Dermis blood vessel endothelial cell (primary cell): ENCODE measurements at places on chromosomes 6 and 20. TPM values are rescaled to one million over a fixed set of nuclear protein-coding genes. Genes with fewer than 3 reads are reported as not detected.

- DNase-seq = peak; percentile 42
Measured at GRCh38 chr6:30447237-30447636, 42.1 kb upstream of the HLA-E start.

DNA sequence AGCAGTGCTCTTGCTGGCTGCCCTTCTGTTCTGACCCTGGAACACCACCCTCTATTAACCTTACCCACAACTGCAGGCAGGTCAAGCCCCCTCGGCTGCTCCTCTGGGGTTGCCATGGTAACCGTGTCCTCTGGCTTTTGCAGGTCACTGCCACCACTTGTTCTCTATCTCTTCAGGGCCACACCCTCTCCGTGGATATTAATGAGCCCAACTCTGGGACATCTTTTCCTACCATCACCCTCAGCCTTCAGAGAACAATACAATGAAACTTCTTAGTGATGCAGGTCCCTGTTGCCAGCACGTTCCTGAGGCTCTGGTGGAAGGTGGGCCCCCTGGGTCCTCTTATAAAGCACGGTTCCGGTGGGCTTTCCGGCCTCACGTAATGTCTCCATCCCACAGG lies 30.8 kb upstream of the MICB start:
- DNase-seq = no peak

- no peak for DNase-seq
Measured at GRCh38 chr6:13718123-13718458, 6.5 kb upstream of the RANBP9 start.

DNA sequence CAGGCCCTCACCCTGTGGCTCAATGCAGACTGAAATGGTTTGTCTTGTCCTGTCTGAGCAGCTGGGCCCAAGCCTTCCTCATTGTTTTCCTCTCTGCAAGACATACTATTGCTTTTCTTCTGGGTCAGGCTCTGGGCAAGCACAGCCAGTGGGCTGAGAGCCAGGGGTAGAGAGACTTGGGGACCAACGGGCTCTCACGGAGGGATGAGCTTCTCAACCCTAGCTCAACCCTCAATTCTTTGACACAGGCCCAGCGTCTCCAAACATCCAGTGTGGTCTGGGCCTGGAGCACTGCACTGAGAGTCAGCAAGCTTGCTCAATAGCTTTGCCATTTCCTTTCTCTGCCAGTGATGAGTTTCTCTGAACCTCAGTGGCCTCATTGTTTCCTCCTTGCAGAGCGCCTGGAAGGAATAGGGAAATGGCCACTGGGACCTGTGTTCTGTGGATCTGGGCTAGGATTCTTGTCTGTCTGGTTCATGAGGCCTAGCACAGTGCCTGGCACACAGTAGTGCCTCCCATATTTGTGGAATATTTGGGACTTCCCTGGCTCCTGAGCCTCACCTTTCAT lies 9.3 kb downstream of the ANGPT4 start:
- no peak for DNase-seq

DNA sequence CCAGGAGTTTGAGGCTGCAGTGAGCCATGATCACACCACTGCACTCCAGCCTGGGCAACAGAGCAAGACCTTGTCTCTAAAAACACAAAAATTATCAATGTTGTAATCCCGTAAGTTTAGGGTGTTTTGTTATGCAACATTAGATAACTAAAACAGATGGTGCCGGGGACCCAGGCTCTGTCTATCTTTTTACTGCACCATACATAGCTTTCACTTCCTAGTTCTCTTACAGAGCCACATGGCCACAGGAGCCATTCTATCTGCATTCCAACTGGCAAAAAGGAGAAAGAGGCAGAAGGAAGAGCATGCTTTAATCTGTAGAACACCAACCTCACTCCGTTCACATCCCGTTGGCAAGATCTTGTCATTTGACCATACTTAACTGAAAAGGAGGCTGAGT lies 5.4 kb upstream of the TCF15 start:
- no peak for DNase-seq

- no peak for DNase-seq
Measured at GRCh38 chr6:1075444-1075843, 236.5 kb upstream of the FOXQ1 start.

- no peak for DNase-seq
Measured at GRCh38 chr6:121285041-121285440, 49.2 kb downstream of the TBC1D32 start.

DNA sequence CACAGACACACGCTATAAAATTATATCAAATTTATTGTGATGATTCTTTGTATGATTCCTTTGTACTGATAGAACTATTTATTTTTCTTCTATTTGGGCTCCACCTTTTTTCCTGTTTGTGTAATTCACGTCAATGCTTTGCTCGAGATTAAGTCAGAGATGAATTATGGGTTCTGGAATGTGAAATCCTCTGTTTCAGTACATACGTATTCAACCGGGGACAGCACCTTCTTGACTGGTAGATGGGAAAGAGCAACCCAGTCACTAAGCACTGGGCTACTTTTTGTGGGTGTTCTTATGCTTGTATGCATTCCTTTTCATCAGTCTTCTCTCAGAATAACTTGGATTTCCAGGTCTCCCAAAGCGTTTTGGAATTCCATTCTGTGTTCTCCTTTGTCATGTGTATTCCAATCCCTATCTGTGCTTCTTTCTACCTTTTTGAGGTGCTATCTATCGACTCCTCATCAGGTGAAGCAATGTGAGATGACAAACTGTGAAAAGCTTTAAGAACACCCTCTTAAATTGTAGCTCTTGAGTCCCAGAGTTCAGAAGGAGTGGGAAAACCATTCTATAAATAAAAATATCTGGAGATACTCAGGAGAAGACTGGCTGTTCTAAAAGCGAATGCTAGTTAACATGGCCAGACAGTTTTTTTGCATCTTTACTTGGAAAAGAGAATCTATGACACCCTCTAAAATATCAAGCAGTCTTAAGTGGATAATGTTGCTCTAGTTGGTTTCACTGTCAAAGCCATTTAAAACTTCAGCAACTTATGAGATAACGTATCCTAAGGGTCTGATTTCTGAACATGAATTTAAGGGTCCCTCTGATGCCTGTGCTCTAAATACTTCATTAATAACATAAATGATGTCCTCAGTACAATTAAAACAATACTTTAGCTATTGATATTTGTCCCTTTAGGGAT lies 197.7 kb upstream of the PREP start:
- DNase-seq = no peak

DNA sequence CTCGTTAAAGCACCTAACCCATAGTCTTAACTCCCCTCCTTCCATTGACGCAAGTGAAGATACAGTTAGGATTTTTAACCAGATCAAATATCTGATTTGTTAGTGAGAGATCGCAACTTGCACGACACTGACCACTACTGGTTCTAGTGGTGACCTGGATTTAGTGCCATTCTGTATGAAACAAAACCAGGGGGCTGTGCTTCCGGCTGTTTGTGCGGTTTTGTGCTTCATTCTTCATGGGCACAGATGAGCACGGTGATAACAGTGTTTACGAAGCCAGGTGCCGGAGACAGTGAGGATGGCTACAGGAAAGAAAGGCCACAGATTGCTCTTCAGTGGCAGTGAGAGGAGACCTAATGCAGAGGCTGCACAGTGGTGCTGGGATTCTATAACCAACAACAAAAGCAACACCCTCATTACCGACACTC lies 75.5 kb downstream of the NOL4L start:
- peak; percentile 77 for DNase-seq

- DNase-seq = no peak
Measured at GRCh38 chr6:39319621-39320362, 2.7 kb downstream of the KCNK16 start.

DNA sequence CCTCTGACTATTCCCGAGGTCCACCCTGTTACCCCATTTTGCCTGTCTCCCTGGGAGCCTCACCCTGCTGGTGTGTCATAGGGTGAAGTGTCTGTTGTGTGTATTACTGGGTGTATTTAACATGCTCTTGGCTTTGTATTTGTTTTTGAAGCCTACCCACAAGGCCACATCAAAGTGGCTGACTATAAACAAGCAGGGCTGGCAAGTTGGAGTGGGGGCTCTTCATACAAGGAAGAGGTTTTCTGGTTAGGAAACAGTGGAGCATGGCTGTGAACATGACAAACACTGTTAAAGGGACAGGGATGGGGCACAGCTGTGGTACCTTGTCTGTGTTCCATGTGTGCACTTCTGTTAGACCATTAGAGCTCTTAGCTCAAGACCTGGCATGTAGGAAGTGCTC lies 26.3 kb downstream of the HECA start:
- no peak for DNase-seq

DNA sequence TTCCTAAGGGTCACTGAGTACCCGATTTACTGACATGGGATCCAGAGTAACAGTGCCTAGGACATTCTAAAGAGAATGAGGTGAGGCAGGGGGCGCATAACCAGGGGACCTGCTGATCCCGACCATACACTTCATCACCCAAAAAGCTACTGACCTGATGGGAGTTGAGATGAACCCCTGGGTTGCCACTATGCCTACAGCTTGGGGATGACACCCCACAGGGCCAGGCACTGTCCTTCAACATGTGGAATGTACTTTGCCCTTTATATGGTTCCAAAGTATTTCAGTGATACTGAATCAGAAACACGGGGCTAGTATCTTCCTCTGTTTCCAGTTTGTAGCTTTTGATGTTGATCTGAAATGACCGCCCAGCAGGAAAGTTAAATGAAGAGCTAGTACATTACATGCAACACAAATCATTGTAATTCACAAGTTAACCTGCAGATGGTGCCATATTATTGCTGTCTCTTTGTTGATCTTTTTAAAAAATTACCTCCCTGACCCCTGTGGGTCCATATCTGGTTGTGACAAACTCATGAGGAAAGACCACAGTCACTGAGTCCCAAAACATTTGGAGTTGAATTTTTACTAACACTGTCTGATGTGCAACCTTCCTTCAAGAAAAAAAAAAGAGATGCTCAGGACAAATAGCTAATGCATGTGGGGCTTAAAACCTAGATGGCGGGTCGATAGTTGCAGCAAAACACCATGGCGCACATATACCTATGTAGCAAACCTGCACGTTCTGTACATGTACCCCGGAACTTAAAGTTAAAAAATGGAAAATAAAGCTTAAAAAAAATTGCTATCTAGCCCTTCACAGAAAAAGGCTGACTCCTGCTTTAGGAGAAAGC lies 42.7 kb upstream of the GCNT2 start:
- peak; percentile 73 for DNase-seq

- DNase-seq = peak; percentile 96
Measured at GRCh38 chr6:7996538-7997111, 67.6 kb downstream of the BLOC1S5 start.

GRCh38 chr6:79543411-79543810 lies 6.2 kb upstream of the LCA5 start:
- no peak for DNase-seq

DNA sequence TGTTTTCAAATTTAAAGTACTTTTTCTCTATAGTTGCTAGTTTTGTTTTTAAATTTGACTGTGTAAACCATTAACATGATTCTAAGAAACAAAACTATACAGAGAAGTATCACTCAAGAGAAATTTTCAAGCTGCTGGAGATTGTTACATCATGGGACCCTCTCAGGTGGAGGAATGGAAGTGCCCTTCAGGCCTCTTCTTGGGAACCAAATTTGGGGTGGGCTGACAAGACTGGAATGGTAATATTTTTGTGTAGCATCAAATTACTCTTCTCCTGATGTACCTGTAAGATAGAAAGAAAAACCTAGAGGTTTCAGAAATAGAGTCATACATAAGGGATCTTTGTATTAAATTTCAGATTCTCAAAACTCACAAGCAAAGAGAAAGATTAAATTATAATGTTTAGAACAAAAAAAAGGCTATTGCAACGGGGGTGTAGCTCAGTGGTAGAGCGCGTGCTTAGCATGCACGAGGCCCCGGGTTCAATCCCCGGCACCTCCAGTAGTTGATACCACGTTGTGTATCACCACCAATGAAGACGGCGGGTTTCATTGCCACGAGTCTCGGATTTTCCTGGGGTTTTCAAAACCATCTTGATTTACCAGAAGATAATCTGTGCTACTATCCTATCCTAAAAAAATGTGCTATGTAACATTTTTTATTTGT lies 193.7 kb downstream of the GPX5 start:
- DNase-seq = peak; percentile 24

- DNase-seq = no peak
Measured at GRCh38 chr20:7853493-7853892, 86.8 kb downstream of the HAO1 start.

- DNase-seq = no peak
Measured at GRCh38 chr6:169775321-169775720, 23.9 kb downstream of the ERMARD start.

DNA sequence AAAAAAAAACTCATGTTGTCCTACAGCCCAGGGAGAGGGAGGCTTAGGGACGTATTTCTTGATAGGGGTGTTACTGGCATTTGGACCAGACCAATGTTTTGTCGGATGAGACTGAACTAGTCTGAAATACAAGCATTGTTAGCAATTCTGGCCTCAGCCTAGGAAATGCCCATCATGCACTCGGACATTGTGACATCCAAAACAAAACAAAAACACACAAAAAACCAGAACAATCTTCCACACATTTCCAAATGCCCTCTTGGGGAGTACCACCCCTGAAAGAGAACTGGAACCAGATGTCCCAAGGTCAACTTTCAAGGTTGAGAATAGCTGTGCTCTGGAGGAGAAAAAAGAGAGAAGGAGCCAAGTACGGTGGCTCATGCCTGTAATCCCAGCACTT lies 299.1 kb upstream of the JARID2 start:
- DNase-seq = no peak

DNA sequence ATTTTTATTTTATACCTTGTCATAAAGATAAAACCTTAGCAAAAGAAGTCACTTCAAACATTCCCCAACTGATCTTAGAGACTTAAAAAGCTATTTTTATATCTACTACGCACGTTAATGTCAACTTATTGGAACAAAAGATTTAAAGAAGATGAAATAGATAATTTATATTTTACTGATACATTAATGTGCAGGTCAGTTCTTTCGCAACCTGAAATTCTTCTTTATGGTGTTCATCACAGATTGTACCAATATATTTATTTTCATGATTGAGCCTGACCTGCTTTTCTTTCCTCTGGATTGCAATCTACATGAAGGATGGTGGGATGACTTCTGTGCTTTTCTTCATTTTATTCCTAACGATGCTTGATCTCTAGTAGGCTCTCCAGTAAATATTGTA lies 596.3 kb downstream of the PHF3 start:
- no peak for DNase-seq

GRCh38 chr6:21947731-21948386 lies 349.0 kb downstream of the PRL start:
- peak; percentile 68 for DNase-seq

- peak; percentile 93 for DNase-seq
Measured at GRCh38 chr6:10759312-10759839, 11.8 kb downstream of the TMEM14B start.

DNA sequence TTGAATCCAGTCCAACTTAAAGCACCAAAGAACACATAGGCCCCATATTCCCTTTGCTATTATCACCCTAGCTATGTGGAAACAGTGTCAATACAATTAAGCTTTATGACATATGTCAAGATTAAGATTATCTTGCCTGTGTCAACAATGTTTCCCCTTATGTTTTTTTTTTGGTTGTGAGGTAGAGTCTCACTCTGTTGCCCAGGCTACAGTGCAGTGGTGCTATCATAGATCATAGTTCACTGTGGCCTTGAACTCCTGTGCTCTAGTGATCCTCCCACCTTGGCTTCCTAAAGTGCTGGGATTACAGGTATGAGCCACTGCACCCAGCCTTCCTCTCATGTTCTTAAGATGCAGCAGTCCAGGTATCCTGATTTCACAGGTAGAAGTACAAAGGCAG lies 17.8 kb downstream of the AFG1L start:
- no peak for DNase-seq

Gene IPCEF1
- total RNA-seq = 2.2 and 2.3 TPM in 2 replicates

Gene EYS
- total RNA-seq = not detected in 2 replicates

Gene C6orf118
- total RNA-seq = not detected in 2 replicates
